Ureter (tissue), 1 donor: ENCODE measurements at places on chromosomes 3 and 15. TPM values are rescaled to one million over a fixed set of nuclear protein-coding genes. Genes with fewer than 3 reads are reported as not detected.

Gene ZSCAN2
- total RNA-seq: 9.0 TPM

Gene FAM81A
- 7.3 TPM for total RNA-seq

Gene GOLGA8G
- not detected for total RNA-seq

GRCh38 chr3:167151636-167152035, 228.5 kb downstream of the ZBBX start:
- DNase-seq: no peak

GRCh38 chr3:133246773-133247172, 153.1 kb upstream of the BFSP2 start:
- DNase-seq: no peak
